Stimulated activated CD8-positive, alpha-beta memory T cell treated with anti-CD3 and anti-CD28 coated beads, Interleukin-4, amount 100 ng/mL, for 24 hours (primary cell): ENCODE measurements at places on chromosomes 7 and 10.
A peak's percentile ranks its signal among the peaks of the same experiment; 100 is the strongest.

- no peak for DNase-seq
Measured at GRCh38 chr10:110512461-110513187, 14.9 kb downstream of the DUSP5 start.

- DNase-seq, result no peak
Measured at GRCh38 chr10:116826803-116827202, 22.5 kb upstream of the ENO4 start.

DNA sequence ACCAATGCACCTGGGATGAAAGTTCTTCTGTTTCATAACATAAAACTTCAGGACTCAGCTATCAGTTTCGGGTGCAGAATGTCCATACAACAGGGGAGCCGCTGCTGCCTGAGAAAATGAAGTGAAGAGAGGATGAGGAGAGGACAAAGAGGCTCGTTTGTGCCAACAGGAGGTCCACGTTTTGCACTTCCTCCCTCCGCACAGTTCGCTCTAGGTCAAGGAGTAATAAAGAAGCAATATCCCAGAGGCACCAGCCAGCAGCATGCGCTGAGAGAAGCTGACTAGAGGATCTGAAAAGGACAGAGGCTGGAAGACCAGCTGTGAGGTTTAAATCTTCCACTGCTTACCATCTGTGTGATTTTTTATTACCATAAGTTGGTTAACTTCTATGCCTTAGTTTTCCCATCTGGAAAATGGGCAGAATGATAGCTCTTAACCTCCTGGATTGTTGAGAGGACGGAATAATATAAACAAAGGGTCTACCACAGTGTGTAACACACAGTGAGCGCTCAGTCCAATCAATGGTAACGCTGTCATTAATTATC is 709 bp downstream of the GPAM start:
- no peak for DNase-seq

GRCh38 chr10:101829561-101830315 is 11.5 kb upstream of the OGA start:
- DNase-seq, result no peak

DNA sequence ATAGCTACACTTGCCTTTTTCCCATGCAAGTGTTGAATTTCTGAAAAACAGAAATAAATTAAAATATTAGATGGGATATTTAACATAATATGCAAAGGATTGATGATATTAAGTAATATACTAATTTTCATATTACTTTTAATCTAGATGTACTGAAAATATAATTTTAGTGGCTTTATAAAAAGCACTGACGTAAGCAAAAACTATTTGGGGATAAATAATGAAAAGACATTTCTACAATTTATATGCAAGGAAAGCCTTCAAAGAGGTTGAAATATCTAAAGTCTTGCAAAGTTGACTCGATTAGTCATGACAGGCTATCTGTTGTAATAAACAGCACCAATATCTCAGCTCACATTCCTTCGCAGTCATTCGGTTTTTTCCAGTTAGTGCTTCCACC is 94.9 kb upstream of the ABCB5 start:
- no peak for DNase-seq

GRCh38 chr10:15344876-15345285 is 26.2 kb downstream of the FAM171A1 start:
- DNase-seq, result no peak

DNA sequence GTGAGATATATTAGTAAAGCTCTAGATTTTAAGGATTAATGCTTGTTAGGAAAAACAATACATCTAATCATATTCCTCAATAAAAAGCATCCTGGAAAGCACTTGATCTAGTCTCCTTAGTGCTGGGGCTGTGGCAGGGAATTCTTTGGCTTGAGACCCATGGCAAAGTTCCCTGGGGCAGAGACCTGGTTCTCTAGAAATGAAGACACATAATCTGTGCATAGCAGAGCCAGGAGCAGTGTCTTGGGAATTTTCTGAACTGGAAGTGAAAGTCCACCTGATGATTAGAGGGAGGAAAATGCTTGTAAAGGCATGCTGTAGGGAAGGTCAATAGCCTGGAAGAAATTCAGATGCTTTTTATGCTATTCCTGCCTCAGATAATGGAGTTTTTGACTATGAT is 247.4 kb downstream of the CDK14 start:
- DNase-seq, result no peak

DNA sequence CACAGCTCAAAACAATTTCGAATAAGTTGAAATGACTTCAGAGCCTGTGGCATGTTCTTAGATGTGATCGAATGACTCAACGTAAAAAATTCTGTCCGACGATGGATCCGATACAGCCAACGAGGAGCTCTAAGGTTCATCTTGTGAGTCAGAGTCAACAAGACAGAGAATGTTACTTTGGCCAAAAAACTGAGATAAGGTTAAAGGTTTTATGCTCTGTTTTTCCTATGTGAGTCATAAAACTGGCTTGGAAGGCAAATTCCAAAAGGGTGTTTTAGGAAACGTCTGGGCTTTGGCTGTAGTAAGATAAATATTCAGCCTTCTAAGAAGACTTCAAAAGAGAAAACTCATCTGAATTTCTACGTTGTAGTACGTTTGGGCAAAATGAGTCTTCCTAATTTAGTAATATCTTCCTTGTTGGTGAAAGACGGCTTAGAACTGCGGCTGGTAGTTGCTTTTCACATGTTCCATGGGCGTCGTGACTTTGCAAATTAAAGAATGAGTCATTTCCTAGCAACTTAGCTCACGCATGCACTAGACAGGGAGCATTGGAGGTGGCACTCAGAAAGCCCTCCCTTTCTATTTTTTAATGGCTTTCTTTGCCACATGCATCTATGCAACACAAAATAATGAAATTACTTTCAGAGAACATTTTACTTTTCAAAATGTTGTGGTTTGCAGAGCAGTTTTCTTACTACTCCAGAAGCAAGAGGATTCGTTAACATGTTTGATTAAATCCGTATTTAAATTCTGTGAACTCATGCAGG is 28.2 kb downstream of the PFKP start:
- peak; percentile 34 for DNase-seq

GRCh38 chr10:9097206-9097990 is 1042.9 kb downstream of the GATA3 start:
- DNase-seq, result no peak

GRCh38 chr10:104349623-104350126 is 4.0 kb upstream of the CFAP58 start:
- no peak for DNase-seq

DNA sequence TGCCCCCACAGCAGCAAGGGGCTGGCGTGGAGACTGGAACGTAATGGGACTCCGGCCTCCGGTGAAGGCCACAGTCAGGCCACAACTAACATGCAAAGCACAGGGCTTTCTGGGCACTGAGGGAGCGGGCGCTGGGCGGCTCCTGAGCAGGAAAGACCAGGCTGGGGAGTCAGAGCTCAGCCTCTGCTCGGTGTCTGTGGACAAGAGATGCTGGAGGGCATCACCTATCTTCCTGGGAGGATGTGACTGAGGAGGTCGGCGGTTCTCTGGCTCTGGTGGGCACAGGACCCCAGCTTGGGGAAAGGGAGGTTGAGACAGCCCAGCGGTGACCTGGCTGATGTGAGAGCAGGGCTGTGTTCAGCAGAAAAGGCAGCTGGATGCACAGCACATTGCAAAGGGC is 11.7 kb downstream of the CNPY1 start:
- DNase-seq, result no peak

DNA sequence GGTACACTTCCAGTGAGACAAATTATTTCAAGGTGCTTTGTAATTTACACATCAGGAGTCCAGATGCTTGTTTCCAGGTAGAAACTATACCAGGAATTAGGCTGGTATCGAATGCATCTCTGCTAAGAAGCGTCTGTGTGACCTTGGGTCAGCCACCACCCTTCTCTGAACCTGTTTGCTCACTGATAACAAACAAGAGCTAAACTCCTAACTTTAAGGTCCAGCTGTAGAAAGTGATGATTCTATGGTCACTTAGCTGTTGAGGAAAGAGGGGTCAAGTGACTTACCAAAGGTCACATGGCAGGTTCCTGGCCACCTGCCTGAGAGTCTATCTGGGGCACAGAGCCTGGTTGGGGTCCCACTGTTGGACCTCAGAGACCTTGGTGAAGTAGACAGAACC is 95.4 kb downstream of the HIF1AN start:
- no peak for DNase-seq

GRCh38 chr7:55180963-55181542 is 162.2 kb downstream of the EGFR start:
- DNase-seq, result no peak

DNA sequence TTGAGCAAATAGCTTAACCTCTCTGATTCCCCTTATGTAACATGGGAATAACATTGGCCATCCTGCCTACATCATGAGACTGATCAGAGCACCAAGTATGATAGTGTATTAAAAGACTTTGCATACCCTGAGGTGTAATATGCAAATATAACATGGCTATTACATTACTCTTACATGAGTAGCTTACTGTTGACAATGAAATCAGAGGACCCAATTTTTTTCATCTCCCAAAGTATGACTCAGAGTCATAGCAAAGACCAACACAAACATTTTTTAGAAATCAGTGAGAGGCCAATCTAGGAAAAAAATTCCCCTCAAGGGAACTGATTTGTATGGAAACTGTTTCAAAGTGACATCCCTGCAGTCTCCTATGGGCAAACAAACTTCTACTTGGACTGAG is 47.0 kb upstream of the TMEM140 start:
- DNase-seq, result no peak

GRCh38 chr10:77494327-77494726 is 143.3 kb downstream of the KCNMA1 start:
- no peak for DNase-seq
